Spinal cord (tissue), 10 donors: ENCODE measurements at places on chromosomes 5 and 9. TPM values are rescaled to one million over a fixed set of nuclear protein-coding genes. Genes with fewer than 3 reads are reported as not detected.

Gene SPATA6L
- 3.2 TPM for polyA plus RNA-seq

Gene FOXD4L4
- polyA plus RNA-seq = 0.43 TPM

Gene TMEM252
- 0.38 TPM for polyA plus RNA-seq

Gene PCYOX1L
- polyA plus RNA-seq = 28.6 TPM

Gene AJM1
- 20.5 TPM for polyA plus RNA-seq

Gene SPINK13
- 0.30 TPM for polyA plus RNA-seq
